SK-N-SH (cell line): ENCODE measurements at places on chromosomes 11 and 22.

DNA sequence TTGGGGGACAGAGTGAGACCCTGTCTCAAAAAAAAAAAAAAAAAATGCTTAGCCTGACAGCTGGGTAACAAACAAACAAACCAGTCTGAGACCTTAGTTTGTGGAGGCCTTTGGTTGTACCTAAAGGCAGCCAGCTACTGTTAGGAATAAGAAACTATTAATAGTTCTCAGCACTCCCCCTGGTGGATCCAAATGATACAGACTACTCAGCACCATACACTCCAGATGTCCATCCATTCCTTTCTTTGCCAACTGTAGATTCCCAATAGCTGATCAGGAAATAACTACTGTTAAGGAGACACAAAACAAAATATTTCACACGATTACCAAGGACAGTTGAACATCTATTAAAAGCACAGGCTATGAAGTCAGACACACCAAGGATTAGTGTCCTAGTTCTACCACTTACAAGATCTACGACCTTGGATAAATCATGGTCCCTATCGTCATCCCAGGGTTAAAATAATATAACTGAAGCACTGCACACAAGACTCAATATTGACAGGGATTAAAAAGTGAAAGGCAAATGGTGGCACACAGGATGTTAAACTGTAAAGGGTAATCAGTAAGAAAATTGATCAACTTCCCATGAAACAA, 17.2 kb downstream of the CLDN25 start:
- DNase-seq = peak; percentile 65

DNA sequence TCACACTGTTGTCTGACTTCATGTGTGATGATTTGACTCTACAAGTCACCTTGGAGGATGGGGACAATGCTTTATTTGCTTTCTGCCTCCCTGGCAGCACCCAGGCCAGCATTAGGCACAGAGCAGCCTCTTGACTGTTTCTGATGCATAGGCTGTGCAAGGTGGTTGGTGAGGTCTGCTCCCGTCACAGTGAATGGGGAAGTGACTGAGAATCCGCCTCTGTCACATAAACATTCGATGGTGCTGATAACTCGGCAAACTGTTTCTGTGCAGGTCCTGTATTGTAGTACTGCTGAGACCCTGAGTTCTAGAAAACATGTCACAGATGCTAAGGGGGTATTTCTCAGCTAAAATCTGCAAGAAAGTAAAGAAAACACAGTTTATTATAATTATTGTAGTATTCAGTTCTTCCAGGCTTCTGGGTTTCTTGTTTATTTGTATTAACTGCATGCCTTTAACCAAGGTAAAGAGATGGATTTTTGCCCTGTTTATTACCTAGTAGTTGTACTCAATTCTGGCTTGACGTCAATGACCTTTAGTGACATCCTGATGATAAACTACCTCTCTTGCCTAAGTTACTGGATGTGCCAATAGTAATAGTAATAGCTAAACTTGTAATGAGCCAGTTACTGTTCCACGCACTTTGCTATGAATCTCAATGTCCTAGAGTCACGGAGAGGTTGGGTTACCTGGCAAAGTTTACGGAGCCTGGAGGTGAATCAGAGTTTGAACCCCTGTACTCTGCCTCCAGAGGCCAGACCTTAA, 24.8 kb upstream of the RCN1 start:
- DNase-seq = no peak

GRCh38 chr11:65116370-65117205, 913 bp downstream of the ZNHIT2 start:
- peak; percentile 58 for DNase-seq

GRCh38 chr22:38479096-38479837, 11.4 kb downstream of the KDELR3 start:
- DNase-seq = no peak

DNA sequence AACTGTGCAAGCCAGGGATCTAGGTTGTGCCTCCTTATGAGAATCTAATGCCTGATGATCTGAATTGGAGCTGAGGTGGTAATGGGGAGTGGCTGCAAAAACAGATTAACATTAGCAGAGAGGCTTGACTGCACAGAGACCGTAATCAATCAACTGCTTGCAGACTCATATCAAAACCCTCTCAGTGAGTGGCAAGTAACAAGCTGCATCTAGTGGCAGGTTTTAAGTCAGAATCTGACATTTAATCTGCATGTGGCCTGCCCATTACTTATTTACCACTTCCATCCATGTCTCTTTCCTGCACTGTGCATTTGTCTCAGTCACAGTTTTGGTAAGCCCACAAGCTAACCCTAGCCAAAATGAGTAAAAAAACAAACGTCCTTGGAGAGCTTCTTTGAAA, 11.2 kb downstream of the C11orf58 start:
- no peak for DNase-seq

GRCh38 chr22:46577368-46578249, 40.2 kb upstream of the CELSR1 start:
- DNase-seq = peak; percentile 76

DNA sequence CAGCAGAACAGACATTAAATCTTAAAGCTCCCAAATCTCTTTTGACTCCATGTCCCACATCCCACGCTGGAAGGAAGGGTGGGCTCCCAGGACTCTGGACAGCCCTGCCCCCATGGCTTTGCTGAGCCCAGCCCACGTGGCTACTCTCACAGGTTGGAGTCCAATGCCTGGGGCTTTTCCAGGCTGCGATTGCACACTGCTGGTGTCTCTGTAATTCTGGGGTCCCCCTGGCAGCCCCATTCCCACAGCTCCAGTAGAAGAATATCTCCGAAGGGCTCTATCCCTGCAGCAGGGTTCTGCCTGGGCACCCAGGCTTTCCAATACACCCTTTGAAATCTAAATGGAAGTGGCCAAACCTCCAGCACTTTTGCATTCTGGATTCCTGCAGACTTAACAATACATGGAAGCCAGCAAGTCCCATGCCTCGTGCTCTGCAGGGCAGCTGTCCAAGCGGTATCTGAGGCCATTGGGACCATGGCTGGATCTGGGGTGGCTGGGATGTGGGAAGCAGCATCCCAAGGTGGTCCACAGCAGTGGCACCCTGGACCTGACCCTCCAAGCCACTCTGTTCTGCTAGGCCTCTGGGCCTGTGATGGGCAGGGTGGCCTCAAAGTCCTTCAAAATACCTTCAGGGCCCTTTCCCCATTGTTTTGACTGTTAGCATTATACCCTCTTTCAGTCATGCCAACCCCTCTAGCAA, 47.9 kb upstream of the TH start:
- no peak for DNase-seq

DNA sequence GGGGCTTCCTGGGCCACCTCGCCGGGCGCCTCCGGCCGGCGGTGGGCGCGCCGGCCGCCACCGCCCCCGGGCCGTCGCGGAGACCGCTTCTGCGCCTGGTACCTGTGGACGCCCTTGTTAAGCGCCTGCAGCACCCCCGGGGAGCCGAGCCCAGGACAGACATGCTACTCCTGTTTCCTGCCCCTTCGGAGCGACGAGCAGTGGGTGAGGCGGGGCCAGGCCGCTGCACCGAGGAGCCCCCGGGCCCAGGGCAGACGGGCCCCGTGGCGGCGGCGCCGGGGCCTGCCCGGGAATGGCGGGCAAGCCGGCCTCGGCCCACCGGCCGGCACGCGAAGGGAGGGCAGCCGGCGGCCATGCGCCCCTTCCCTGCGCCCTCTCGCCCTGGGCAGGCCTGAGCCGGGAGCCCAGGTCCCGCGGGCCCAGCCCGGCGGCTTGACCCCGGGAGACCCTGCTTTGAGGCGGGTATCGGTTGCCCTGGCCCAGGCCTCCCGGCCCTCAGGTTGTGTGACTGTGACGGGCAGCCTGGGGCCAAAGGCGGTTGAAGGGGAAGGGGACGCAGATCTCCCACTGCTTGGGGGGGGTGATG, 789 bp upstream of the KDM2A start:
- no peak for DNase-seq

DNA sequence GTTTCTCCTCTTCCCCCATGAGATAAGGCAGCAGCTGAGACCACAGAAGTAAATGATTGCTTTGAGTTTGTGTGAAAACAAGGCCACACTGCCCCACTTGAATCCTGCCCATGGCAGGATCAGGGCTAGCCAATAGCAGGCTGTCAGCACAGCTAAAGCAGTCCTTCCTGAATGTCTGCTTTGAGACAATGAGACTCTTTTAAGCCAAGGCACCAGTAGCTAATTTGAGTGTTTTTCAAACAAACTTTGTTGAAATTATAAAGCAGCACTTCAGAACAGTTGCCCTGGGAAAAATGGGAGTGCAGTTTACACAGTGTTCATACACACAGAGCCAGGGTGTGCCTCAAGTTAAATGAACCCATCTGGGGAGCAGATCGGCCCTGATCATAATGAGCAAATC, 103.5 kb upstream of the OR5AK2 start:
- peak; percentile 23 for DNase-seq

GRCh38 chr11:40393511-40393910, 1065.9 kb downstream of the LRRC4C start:
- DNase-seq = no peak

DNA sequence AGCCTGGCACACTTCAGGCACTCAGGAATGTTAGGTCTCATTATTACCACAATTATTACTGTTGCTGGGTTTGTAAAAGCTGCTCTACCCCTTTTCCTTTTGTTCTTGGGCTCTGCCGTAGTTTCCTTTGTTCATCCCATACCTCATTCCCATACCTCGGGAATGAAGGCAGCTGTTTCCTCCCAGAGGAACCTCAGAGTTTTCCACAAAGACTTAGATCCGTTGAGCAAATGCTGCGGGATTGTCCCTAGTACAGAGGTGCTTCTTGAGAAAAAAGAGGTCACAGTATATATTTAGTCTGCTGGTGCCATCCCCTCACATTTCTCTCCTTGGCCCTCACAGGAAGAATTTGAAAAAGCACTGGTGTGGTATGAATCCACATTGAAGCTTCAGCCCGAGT, 134.7 kb downstream of the TTC17 start:
- no peak for DNase-seq

DNA sequence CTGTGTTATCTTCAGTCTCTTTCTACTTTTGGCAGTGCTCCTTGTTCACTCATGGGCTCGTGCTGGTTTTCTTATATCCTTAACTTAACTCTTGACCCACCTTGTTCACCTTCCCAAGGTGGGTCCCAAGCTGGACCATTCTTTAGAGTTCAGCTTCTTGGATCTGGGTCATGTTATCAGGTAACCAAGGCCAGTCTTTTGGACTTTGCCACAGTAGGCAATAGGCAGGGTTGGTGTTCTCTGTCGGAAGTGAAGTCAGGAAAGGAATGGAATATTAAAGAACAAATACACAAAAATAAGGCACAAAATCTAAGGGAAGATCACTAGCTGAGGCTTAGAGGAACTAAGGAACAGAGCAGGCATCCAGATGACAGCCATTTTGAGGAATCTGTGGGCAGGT, 202.7 kb downstream of the ARHGAP42 start:
- DNase-seq = no peak

GRCh38 chr11:11022125-11022730, 164.4 kb upstream of the ZBED5 start:
- DNase-seq = peak; percentile 32

GRCh38 chr11:128482092-128482491, 105.3 kb downstream of the ETS1 start:
- no peak for DNase-seq

- no peak for DNase-seq
Measured at GRCh38 chr11:8289492-8289918, 25.8 kb upstream of the LMO1 start.

DNA sequence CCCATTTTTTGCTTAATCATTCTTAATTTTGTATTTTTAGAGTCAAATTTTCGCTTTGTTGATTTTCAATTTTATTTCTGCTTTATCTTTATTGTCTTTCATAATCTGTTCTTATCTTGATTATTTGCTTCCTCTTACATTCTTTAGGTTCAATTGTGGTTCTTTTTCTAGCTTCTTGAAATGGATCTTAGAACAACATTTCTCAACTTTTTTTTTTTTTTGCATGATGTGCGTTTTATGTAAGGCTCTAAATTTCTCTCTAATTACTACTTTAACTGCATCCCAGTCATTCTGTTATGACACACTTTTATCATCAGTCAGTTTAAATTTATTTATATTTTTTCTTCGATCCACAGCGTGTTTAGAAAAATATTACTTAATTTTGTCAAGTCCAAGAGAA, 65.2 kb upstream of the PARVA start:
- DNase-seq = no peak
